ENCODE measurements at places on chromosomes 7 and 10.

DNA sequence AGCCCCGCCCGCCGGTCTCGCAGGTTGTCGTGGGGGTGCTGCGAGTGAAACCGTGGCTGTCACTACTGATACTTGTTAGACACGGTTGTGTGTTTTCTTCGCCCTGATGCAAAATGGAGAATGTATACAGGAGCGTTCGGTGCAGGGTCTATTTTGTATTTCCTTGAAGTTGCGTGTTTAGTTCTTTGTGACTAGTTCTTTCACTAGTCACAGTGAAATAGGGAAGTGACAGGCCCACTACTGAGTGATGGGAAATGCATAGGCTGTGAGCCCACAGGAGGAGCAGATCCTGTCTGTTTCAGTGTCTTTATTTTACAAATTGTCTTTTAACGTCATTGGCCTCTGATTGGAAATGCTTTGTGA lies 675 bp downstream of the ABRAXAS2 start:
- DNase-seq = peak; percentile 92

- DNase-seq = peak; percentile 7
Observed at GRCh38 chr7:146150153-146150552, 33.6 kb downstream of the CNTNAP2 start.

DNA sequence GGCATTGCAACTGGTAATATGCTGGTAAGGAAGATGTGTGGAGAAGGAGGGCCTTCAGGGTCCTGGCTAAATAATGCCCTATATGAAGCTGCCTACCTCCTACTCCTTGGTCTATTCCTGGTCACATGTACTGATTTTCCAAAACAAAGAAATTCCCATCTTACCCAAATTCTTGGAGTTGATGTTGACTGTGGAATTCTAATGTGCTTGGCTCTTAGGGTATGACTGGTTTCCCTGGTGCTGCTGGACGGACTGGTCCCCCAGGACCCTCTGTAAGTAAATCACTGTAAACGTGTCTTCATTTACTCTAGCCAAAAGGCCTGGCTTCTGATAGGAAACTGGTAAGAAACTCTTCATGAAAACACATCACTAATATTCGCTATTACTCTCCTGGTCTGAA lies 27.0 kb downstream of the COL1A2 start:
- no peak for DNase-seq

- no peak for DNase-seq
Observed at GRCh38 chr10:32790483-32790882, 167.5 kb downstream of the ITGB1 start.

- no peak for DNase-seq
Observed at GRCh38 chr7:24889611-24890010, 90.4 kb downstream of the OSBPL3 start.

DNA sequence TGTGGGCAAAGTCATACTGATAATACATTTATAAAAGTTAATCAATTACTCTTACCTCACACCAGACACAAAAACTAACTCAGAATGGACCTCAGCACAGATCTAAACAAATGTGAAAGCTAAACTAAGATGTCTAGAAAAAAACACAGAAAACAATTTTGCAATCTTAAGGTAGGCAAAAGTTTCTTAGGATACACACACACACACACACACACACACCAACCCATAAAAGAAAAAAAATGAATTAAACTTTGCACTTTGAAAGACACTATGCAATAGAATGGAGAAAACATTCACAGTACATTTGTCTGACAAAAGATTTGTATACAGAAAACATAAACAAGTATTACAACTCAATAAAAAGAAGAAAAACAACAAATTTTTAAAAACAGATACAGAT lies 70.8 kb upstream of the ZNRF2 start:
- DNase-seq = no peak

- DNase-seq = no peak
Observed at GRCh38 chr7:122305475-122306319, 1.1 kb upstream of the FEZF1 start.

DNA sequence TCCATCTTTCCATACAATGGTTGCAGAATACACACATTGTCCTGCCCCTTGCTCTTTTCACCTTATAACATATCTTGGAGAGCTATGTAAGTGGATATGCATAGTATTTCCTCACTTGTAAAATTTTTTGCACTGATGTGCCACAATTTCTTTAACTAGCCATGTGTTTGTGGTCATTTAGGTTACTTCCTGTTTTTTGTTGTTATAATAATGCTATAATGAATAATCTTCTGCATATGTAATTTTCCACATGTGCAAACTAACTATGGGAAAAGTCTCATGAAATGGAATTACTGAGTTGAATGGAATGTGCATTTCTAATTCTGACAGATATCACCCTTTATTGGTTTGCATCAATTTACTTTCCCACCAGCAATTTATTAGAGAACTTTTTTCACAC lies 2.8 kb downstream of the TAS2R41 start:
- no peak for DNase-seq

DNA sequence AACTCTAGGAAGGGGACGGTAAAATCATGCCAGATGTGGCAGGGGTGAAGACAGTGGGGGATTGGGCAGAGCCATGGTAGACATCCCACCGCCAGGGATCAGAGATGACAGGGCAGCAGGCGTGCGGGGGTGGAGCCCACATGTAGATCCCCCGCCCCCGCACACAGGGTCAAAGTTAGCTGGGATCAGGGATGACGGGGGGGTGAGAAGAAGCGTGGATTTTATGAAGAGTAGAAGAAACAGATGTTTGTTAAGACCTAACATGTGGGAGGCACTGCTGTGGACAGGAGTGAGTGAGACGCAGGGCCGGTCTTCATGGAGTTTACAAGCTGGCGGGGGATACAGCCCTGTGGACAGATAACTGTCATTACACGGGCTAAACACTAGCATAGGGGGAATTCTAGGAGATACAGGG lies 154.0 kb upstream of the KLF14 start:
- DNase-seq = no peak

DNA sequence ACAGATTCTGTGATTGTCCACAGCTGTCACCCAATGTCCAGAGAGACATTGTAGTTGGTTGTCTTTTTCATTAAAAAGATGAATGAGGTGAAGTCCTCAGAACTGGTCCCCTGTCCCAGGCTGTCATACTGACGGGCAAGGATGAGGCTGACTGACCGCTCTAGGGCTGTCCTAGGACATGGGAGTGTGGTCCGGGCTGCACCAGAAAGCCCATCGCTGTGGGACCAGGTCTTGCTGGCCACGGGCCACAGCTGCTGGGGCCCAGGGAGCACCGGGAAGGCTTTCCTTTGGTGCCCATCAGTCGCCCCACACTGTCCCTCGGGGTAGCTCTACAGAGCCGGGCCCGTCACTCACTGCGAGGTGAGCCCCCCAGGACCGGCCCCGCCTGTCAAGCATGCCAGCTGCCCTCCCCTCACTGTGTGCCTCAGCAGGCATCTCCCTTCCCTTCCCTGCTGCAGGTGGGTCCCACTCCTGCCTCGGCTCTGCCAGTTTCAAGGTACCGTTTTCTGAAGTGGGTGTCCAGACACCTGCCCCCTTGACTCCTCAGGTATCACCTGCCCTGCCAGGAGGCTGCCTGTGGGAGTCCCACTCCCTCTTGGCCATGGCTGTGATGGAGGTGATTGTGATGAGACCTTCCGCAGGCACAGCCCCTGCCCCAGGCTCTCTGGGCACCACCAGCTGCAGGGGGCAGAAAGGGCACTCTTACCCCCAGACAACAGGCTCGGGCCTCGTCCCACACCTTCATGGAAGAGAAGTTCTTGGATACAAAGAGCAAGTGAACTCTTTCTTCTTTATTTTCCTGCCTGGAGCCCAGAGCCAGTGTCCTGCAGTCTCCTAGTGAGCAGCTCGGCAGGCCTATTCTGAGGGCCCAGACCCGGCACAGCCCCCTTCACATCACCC lies 21.7 kb downstream of the LRRC27 start:
- no peak for DNase-seq

- no peak for DNase-seq
Observed at GRCh38 chr7:108103558-108104298, 26.4 kb downstream of the LAMB4 start.

GRCh38 chr10:49613165-49613881 lies 514 bp upstream of the CHAT start:
- DNase-seq = no peak

GRCh38 chr7:120307991-120308545 lies 35.1 kb downstream of the KCND2 start:
- DNase-seq = no peak

DNA sequence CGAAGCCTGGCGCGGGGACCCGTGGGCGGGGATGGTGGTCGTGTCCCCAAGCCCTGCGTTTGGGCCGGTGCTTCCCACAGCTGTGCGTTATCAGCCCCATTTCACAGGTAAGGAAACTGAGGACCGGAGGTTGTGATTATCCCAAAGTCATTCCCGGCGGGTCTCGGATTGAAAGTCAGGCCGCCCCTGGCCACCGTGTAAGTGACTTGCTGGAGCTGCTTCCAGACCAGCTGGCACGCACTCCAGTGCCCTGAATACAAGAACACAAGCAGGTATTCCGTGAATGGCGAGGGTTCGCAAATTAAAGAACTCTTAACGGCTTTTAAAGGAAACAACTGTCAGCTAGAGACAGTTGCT lies 675 bp upstream of the ATE1 start:
- peak; percentile 16 for DNase-seq

DNA sequence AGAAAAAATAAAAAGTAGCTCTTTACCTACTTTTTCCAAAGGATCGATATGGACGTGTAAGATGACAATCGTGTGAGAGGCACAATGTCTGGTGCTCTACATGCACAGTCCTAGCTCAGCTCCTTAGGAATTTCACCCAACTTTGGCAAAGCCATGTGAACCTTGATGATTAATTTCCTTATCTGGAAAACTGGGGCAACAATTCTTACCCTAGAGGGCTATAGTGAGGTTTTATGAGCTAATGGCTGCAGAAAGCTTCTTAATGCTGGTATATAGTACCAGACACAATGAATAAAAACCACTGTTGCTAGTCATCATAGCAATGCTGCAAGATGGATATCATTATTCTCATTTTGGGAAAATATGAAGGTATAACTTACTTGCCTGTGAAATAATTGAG lies 202.7 kb downstream of the PARD3 start:
- no peak for DNase-seq

GRCh38 chr7:39530971-39531370 lies 35.2 kb upstream of the YAE1 start:
- no peak for DNase-seq

DNA sequence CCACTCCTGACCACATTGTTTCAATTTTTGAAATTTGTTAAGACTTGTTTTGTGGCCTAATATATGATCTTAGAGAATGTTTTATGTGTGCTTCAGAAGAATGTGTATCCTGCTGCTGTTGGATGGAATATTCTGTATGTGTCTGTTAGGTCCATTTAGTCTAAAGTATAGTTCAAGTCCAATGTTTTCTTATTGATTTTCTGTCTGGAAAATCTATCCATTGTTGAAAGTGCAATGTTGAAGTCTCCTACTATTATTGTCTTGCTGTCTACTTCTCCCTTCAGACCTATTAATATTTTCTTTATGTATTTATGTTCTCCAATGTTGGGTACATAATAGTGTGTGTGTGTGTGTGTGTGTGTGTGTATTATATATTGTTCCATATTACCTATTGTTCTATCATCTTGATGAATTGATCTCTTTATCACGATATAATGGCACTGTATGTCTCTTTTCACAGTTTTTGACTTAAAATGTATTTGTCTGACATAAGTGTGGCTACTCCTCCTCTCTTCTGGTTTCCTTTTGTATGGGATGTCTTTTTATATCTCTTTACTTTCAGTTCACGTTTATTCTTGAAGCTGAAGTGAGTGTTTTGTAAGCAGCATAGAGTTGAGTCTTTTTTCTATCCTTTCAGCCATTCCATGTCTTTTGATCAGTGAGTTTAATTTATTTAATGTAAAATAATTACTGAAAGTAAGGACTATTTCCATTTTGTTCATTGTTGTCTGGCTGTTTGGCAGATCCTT lies 61.3 kb downstream of the AKR1D1 start:
- DNase-seq = peak; percentile 28

Measured in suppressor macrophage treated with lipopolysaccharide for 4 hours (primary cell).